Panc1 (cell line): ENCODE measurements at places on chromosomes 7 and 10.

DNA sequence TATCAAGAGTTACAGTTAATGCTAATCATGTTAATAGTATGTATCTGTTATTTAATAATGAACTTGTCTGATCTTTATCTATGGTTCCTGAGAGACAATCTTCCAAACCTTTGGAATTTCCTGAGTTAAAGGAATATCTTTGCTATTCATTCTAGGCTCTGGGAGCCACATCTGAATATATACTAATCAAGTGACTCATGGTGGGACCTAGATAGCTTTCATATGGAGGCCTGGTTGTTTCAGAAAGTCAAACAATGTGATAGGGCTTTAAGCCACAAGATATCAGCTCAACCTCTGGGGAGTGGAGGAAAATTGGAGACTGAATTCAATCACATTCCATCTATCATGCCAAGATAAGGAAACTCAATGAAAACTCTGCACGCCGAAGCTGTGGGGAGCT, 746.4 kb downstream of the TNS3 start:
- no peak for DNase-seq

- no peak for DNase-seq
Observed at GRCh38 chr7:107843184-107843583, 40.2 kb upstream of the SLC26A3 start.

DNA sequence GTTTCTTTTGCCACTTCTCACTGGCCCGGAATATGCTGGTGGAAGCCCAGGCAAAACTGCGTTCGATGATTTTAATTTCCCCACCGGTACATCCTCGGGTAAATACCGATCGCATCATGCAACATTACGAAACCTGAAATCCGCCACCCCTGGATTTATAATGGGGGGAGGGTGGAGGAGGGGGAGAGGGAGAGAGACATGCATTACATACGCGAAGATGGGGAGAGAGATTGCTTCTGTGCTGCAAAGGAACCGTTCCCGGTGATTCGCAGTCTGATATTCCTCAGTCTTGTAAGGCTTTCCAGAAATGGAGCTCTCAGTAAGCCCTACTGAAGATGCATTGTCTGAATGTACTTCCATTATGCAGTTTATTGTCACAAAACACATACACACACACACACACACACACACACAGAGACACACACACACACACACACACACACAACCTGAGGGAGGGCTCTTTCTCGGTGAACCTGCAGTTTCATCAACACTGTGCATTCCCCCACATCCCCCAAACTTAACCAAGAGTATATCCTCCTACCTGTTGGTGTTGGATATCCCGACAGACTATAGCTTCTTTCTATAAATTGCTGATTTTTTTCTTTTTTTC, 741 bp downstream of the GPR85 start:
- DNase-seq: no peak

DNA sequence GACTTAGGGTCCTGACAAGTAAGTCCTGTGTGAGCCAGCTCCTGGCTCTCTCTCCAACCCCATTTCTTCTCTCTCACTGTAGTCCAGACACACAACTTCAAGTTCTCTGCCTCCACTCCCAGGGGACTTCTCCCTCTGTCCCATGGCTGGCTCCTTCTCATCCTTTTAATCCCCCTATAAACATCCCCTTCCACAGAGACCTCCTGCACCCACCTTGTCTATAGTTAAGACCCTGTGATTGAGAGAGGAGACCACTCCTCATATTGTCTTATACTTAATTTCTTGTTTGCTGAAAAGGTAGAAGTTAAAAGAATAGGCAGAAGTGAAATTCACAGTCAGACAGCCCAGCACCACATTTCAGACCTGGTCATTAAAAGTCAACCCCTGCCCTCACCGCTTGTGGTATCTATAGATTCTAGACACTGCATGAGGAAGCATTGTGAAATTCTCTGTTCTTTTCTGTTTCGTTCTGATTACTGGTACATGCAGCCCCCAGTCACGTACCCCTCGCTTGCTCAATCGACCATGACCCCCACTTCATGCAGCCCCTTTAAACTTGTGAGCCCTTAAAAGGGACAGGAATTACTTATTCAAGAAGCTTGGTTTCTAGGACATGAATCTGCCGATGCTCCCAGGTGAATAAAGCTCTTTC, 125.6 kb upstream of the FRMD4A start:
- DNase-seq: no peak

DNA sequence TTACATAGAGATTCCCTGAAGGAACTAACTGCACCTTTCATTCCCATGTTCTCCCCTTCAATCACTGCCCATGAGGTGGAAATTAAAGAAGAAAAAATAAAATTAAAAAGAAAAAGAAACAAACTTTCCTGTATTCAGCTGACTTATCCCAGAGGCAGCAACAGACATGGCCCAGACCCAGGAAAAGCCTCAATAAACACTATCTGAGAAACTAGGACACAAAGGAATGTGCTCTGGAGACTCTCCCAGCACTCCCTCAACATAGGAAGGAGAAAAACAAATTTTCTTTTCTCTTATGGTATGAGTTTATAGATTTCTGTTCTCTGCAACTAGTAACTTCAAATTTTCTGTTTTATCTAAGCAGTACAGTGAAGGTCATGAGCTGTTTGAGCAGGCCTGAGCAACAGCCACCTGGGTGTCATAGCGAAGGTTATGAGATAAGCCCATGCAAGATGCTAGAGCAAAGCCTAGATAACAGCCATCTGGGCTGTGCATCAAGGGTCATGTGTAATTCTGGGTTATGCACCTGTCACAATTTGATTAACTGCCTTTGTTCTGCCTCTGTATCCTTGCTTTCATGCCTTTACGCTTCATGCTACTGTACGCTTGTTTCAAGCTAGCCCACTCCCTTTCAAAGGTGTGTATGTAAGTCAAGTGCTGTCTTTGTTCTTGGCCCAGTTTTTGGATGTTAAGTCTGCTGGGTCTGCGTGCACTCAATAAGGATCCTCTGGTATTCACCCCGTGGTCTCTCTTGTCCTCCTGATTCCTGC, 11.0 kb upstream of the OR6B1 start:
- no peak for DNase-seq

GRCh38 chr7:104135760-104136558, 71.9 kb downstream of the ORC5 start:
- DNase-seq: no peak
